Effector CD4-positive, alpha-beta T cell (primary cell): ENCODE measurements at places on chromosomes 5 and 9.

GRCh38 chr9:113651896-113652295, 188.4 kb downstream of the RGS3 start:
- no peak for DNase-seq

DNA sequence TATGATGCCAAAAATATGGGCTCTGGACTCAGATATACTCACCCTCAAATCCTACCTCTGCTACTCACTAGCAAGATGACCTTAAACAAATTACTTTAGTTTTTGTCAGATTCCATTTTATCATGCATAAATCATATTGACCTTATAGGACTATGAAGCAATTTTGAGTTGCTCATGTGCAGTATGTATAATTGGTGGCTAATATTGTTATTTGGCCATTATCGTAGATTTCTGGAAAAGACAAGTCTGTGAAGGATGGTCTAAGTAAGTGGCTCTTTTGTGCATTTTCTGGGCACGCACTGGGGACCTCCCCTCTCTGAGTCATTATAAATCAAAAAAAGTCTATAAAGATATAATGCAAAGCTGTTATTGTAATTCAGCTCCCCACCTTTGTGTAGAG, 393.0 kb downstream of the FGF10 start:
- DNase-seq = no peak

DNA sequence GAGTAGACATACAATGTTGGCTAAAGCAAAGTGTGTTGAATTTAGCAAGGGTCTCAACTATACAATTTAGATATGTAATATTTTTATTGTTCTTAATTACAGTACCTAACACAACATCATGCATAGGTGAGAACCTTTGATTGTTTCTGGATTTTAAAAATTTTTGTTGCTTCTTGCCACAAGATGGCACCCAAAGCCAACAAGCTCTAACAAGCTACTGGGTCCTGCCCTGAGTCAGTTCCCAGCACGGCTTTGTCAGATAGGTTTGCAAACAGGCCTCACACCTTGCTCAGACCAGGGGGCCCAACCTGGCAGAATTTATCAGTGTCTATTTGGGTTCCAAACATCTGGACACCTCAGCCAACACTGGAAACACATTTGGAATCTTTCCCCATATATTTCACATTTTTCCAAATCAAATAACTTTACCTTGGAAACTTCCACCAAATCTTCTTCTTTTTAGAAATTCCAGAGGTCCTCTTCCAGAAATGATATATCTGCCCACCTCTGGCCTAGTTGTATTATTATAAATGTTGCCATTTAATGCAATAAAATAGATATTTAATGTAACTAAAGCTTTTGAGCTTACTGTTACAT, 49.5 kb upstream of the EGFLAM start:
- no peak for DNase-seq

GRCh38 chr5:131757830-131758519, 38.8 kb downstream of the FNIP1 start:
- DNase-seq = no peak

- DNase-seq = no peak
Observed at GRCh38 chr9:82780017-82780416, 282.9 kb downstream of the RASEF start.

DNA sequence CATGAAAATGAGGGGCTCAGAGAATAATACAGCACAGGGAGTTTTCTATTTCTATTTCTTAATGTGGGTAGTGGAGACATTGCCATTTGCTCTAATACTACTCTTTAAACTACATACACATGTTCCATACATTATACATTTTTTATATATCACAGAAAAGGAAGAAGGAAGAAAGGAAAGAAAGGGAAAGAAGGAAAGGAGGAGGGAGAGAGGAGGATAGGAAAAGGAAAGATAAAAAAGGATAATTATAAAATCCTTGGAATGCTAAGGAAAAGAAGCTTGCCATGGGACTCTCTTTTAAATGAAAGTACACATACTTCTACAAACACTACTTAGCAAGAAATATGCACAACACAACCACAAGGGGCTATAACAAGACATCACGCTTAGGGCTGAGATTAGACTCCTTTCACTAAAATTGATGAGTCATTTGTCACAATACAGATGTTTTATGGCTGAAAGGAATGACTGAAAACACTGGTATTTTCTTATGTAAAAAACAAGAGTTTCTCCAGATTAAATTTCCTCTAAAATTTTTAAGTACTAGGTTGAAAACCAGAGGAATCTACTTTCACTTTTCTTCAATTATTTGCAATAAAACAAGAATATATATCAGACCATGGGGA, 219.8 kb downstream of the ARL15 start:
- no peak for DNase-seq

DNA sequence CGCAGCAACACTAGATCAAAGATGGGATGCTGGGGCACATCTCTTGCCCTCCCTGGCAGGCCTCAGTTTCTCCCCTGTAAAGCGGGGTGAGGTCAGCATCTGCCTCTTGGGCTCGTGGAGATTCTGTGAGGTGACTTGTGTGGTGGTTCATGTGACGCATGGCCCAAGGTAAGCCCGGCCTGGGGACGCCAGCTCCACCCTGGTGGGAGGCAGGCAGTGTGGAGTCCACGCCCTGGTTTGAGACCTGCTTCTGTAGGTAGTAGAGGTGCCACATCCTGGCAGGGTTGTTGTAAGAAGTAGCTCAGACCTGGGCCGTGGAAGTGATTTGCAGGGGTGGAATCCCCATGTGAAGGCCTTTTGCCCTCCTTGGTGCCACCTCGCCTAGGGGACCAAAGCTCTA, 101.5 kb downstream of the DAB2IP start:
- no peak for DNase-seq

DNA sequence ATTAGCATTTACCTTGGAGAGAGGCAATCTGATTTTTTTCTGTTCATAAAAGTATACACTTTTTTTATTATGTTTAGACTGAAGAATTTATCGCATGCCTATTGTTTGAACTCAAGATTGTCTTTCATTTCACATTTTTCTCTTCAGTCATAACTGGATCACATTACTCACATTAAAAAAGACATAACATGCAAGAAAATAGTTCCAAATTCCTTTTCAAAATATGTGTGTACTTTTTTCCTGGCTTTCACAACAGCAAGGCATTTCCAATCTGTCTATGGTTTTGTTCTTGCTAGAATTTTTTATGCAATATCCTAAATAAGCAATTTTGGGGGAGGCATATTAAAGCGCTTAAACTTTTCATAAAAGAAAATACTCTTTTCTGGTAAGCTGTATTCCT, 21.2 kb downstream of the FTMT start:
- DNase-seq = no peak

DNA sequence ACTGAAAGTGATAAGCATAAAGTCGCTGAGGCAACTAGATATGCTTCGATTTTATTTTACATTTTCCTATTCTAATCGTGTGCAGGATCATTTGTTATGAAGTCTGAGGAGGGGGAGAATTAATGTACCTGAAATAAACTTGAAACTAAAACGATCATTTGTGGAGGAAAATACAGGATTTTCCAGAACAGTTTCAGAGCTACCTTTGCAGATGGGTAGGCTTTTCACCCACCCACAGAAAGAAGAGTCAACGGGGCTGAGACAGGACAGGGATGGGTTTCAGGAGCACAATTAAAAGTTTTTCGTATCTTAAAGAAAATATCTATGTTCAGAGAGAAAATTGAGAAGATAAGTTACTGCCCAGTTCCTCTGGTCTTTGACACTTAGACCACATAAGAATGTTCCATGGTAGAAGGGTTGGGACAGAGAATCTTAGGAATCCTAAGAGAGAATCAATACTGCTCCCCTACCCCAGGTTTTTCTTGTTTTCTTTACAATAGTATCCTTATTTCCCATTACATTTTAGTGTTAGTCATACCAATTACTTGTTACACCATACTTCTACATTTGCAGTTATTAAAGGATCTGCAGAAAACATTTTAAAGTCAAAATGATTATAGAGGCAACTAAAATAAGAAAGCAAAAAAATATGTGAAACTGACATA, 211.4 kb downstream of the DEPDC1B start:
- no peak for DNase-seq

- no peak for DNase-seq
Observed at GRCh38 chr9:113598883-113599282, 135.4 kb downstream of the RGS3 start.
